ENCODE measurements at places on chromosomes 7 and 10.
A peak's percentile ranks its signal among the peaks of the same experiment; 100 is the strongest.

GRCh38 chr10:72087969-72088888 lies at the start of gene SPOCK2:
TSS of gene SPOCK2 (minus strand) at chr10:72088551. CDS start at chr10:72088328, 223 bp downstream.
- DNase-seq = peak; percentile 60

GRCh38 chr7:29878081-29878688 lies 71.9 kb downstream of the WIPF3 start:
- no peak for DNase-seq

GRCh38 chr7:41554481-41554880 lies 148.4 kb downstream of the INHBA start:
- no peak for DNase-seq

- no peak for DNase-seq
These were observed 41.4 kb downstream of the PWWP2B start for GRCh38 chr10:132438091-132439024.
